ENCODE measurements at places on chromosomes 1 and 21.

- no peak for DNase-seq
Observed at GRCh38 chr1:107879346-107879745, 85.6 kb downstream of the VAV3 start.

DNA sequence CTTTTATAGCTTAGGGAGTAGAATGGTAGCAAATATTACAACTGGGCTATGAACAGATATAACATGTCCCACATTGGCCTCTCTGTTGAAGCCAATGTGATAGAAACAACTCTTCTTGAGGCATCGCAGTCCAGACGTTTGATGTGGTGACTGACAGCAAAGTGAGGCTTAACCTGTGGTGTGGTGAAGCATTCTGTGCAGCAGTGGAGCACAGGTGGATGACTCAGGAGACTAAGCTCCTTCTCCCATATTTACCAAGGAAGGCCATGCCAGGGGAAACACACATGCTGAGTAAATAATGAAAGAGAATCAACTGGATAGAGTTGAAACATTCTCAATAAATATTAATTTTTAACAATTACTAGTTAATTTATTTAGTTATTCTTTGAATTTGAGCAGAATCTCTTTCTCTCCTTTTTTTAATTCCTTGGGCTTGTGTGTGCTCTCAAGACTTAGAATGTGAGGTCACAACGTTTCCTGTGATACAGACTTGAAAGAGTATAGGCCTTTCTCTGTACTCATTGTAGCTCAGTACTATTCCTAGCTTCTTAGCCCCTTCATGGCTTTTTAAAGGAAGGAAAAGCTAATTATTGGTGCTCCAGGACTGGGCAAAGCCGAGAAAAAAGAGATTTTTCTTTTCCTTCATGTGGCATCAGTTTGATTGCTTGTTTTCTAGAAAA is 17.6 kb downstream of the CRB1 start:
- DNase-seq: no peak

DNA sequence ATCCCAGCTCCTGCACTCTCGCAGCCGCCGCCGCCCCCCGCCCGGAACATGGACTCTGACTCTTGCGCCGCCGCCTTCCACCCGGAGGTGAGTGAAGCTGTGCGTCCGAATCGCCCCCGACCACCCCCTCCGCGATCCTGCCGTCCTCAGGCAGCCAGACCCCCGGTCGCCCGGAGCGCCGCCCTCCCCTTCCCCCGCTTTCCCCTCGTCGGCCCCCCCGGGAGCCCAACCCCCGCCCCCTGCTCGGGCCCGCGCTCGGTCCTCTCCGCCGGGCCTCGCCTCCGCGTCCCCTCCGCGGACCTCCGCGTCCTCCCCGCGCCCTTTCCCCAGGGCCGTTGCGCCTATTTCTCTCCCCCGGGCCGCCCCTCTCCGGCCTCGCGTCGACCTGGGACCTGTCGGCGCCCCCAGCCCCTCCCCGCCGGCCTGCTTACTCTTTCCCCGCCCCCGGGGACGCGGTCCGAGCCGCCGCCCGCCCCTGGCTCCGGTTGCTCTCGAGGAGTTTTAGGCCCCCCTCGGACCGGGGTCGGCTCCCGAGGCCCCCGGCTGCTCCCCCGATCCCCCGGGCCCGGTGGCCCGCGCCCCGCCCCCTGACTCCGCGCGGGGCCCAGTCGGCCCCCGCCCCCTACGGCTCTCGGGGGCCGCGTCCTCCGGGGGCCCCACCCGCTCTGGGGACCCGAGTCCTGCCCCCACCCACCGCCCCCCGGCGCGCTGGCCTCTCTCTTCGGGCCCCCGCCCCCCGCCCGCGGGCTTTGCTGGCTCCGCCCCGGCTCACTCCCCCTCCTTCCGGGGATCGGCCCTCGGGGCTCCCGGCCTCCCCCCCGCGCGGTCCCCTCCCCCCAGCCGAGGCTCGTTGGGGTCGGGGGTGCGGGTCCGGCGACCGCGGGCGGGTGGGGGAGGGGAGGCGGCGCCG is 743 bp downstream of the PHF13 start:
- DNase-seq: no peak

DNA sequence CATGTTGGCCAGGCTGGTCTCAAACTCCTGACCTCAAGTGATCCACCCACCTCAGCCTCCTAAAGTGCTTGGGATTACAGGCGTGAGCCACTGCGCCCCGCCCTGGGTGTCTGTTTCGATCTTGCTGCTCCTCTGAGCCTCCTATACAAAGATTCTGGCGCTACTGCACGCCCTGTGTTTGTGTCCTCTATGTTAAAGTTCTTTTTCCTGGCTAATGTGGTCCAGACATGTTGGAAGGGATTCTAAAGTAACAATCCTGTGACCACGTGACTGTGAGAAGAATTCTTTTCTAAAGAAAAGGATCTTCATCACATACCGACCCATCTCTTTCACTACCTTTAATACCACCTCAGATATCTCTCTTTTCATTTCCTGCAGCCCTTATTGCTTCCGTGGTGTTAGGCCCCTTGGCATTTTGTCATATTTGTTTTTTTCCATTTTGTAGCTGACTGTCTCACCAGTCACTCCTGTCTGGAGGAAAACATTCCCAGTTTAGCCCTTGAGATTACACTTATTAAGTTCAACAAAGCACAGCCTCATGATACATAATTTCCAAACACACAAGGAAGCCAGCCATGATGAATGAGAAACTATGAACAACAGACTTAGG is 27.2 kb upstream of the ENO1 start:
- DNase-seq: no peak

DNA sequence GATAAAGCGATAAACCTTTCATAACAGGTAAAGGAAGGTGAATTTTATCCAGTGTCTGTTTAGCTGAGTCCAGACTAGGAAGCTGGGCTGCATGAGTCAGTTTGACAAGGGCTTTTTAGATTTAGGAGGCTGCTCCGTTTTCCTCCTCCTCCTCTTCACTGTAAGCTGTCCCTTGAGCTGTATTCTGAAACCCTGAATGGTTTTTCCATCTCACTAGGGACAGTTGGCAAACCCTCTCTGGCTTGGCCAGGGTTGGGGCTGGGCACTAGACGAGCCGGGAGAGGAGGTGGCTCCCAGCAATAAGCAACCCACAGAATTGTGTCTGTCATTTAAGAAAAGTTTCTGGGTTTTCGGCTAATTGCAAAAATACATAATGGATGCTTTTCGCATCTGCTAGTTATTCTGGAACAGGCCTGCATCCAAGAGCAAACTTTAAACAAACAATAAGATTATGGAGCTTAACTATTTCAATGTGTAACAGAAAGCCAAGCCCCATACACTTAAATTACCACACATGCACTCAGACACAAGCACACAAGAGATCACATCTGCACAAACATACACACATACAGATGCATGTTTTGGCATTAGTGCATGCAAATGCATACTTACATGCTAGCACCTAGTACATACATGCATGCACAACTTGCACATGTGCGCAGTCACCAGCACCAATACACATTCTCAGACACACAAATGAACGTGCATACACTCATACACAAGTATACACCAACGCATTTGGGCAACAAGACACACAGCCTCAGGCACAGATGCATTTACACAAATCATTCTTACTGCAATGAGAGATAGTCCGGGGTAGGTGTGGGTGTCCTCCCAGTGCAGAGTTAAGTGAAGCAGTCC is 27.8 kb upstream of the FOXE3 start:
- DNase-seq: no peak

DNA sequence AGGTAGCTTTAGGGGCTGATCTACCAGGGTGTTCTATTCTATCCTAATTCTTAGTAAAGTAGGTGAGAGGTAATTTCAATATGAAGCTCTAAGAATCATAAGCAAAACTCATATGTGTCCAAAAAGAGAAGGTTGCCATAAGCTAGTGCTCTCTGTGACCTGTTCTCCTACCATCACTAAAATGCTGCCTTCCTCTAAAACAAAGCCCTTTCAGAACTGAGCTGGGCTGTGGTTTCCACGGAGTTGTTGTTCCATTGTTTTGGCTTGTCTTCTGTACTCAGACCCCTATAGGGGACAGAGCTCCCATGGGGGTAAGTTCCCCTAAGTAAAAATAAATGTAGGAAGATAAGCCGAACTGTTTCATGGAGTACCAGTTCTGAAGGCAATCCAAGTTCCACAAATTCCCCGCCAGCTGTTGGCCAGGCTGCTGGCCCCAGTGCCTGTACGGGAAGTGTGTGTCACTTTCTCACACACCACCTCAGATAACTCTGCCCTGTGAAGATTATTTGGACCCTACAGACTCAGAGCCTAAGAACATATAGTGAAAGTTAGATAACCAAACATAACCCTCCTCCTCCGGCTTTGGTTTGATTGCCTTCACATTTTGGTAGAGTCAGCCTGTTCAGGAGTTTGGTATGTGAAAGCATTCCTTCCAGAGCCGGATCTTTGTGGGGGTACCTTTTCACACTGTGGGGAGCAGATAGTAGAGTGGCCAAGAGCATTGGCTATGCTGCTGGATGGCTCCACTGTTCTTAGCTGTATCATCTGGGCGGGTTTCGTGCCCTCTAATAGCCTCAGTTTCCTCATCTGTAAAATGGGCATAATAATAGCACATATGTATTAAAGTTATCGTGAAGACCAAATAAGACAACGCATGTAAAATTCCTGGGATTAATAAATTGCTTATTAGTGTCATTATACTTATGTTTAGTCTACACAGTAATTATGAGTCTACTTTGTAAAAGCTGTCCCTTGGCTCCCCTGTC is 10.8 kb downstream of the DPT start:
- no peak for DNase-seq

DNA sequence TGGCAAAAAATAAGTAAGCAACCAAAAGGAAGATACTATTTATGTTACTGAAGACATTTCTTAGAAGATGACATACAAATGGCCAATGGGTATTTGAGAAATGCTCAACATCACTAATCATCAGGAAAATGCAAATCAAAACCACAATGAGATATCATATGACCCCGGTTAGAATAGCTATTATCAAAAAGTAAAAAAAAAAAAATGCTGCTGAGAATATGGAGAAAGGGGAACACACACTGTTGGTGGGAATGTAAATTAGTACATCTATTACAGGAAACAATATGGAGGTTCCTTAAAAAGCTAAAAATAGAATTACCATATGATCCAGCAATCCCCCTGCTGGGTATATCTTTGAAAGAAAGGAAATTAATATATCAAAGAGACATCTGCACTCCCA is 34.3 kb upstream of the CREG1 start:
- DNase-seq: no peak

GRCh38 chr1:150971583-150972416 is 2.8 kb downstream of the CERS2 start:
- no peak for DNase-seq

DNA sequence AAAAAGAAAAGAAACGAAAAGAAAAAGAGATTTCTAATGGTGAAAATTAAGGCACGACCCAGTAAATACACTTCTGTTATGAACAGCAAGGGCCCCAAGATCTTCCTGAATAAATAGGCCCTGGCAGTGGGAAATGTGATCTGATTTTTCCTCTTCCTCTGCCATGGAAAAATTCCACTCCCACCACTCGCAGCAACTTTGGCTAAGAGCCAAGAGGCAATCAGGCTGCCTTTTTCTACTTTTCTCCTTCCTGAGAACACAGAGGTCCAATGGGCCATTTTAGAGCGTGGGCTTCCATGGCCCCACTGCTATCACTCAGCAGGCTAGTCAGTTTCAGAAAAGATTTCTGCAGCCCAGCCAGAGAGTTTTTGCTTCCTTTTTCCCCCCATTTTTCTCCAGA is 33.7 kb upstream of the AK4 start:
- DNase-seq: no peak

GRCh38 chr1:209046935-209047334 is 536.6 kb upstream of the CAMK1G start:
- no peak for DNase-seq

GRCh38 chr1:205569411-205570172 is 62.2 kb downstream of the ELK4 start:
- no peak for DNase-seq

GRCh38 chr1:15353839-15354579 is 55.7 kb upstream of the EFHD2 start:
- DNase-seq: no peak
